ENCODE measurements at places on chromosomes 16 and 17. TPM values are rescaled to one million over a fixed set of nuclear protein-coding genes. Genes with fewer than 3 reads are reported as not detected.

Gene GINS2
- total RNA-seq = 71.5 TPM

Gene GNAO1
- total RNA-seq = 1.5 TPM

Gene CHST4
- total RNA-seq = 0.19 TPM

Gene ZDHHC1
- 1.2 TPM for total RNA-seq

Gene HBQ1
- 1.2 TPM for total RNA-seq

Gene FOXC2
- total RNA-seq = not detected

Gene CTRB2
- not detected for total RNA-seq

Gene ABCA8
- total RNA-seq = not detected

Gene GALR2
- total RNA-seq = 2.5 TPM

Gene CASKIN1
- total RNA-seq = 1.8 TPM

Gene MMP2
- total RNA-seq = not detected

Measured in activated naive CD8-positive, alpha-beta T cell treated with anti-CD3 and anti-CD28 coated beads for 36 hours (primary cell).